ENCODE measurements at places on chromosomes 2 and 18.

- DNase-seq, result no peak
Observed at GRCh38 chr18:5419030-5419429, 123.5 kb upstream of the ZBTB14 start.

DNA sequence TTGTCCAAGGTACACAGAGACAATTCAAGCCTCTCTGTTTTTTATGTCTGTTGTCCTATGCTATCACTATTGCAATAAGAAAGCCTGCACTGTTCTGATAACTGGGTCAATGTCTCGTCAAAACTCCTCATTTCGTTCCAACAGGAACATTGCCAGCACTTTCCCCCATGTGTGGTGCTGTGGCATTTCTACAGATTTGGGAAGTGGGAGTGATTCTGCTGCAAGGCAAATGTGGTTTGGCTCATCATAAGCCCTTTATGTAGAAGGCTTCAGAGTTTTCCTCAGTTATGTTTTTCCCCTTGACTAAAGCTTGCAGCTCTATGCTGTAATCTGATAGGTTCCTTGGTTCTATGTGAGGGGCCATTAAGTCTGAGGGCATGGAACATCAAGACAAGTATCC, 324.1 kb upstream of the TCF4 start:
- no peak for DNase-seq

DNA sequence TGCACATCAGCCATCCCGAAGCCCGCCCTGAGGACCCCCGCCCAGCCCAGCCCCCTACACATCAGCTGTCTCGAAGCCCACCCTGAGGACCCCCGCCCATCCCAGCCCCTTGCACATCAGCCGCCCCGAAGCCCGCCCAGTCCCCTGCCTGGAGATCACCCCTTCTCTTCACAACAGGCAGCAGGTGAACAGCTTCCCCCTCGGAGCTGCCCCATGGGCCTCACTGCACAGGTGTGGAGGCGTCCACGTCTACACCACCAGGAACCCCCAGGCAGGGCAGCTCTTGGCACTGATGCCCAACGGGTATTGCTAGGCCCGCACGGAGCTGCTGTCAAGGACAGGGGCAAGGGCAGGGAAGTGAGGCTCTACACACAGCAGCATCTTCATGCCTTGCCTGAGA, 137.6 kb downstream of the HDAC4 start:
- no peak for DNase-seq

GRCh38 chr2:174331595-174332216, 3.0 kb upstream of the SP9 start:
- no peak for DNase-seq

DNA sequence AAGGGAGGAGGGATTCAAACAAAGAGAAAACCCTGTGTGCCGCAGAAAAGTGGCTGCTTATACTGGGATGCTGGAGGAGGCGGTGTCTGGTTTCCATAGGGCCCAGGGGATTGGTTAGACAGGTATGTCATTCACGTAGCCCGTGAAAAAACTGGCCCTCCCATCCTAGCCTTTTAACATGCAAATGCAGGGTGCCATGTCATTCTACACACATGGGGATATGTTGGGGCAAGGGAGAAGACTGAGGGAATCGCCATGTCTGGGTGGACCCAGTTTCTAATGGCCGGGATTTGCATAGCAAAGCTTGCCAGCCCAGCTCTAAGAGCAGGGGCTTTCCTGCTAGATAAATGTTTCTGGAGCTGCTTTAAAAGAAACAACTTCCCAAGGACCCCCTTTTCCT, 8.2 kb upstream of the RNU2-63P start:
- DNase-seq, result no peak

All from activated naive CD8-positive, alpha-beta T cell treated with anti-CD3 and anti-CD28 coated beads, Interleukin-2, amount 10 ng/mL, durations not matched to agents 7 days and 5 days (primary cell).